ENCODE measurements at places on chromosomes 13 and 19.

DNA sequence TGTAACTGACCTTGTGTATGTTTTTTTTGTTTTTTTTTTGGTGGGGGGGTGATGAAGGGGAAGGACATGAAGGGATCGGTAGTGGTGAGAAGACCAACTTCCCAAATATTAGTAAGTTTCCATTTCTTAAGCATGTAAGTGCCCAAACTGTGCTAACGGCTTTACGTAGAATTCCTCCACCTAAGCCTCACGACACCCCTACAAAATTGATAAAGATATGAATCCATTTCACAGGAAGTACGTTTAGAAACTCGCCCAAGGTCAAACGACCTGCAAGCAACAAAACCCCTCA is 649 bp downstream of the UQCRFS1 start:
- DNase-seq: no peak

- no peak for DNase-seq
Measured at GRCh38 chr19:14401468-14402195, 17.5 kb downstream of the DDX39A start.

DNA sequence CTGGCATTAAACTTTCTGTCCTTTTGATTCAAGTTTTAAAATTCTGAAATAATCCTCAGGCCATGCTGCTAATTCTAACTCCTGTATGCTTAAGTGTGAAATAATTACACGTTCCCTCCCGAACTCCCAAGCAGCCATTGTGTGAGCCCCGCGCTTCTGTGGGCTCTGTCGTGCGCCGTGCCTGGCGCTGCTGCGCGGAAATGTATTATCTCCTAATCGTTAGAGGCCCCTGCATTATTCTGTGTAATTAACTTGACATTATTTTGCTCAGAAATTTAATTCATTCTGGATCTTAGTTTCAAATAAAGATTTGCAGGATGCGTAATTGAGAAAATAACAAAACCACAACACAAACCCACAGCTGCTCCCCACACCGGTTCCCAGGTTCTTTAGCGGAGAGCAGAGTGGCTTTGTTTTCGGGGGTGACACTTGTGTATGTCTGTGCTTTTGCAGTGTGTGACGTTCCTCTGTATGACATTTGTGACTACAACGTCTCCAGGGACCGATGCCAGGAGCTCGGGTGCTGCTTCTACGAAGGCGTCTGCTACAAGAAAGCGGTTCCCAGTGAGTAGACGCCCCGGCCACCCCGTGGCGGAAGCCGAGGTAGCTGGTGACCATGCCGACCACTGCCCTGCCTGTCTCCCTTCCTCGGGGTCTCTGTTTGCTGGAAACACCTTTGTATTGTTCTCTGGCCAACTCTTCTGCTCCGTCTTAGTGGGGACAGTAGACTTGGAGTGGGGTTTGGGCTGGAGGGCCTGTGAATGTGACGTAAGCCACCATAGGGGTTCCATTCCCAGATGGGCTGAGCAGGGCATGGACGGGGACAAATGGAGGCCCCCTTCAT is 7.5 kb downstream of the TEX29 start:
- DNase-seq: no peak

DNA sequence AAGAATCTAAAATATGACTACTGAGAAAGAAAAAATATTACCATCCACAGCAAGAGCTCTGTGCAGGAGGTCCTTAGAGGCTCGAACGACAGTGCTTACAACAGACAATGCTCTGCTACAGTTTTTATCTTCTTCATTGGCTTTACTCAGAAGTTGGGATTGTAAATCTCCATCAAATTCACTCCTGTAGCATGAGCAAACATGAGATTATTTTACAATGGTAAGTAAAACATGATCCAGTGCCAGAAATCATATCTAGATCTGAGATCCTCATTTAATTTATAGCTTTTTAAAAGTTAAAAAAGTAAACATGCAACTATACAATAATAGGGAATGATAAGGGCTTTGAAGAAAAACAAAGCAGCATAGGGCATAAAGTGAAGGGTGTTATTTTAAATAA is 144.5 kb upstream of the FBXL3 start:
- DNase-seq: no peak
